ENCODE measurements at places on chromosomes 13 and 19. TPM values are rescaled to one million over a fixed set of nuclear protein-coding genes. Genes with fewer than 3 reads are reported as not detected.
A peak's percentile ranks its signal among the peaks of the same experiment; 100 is the strongest.

DNA sequence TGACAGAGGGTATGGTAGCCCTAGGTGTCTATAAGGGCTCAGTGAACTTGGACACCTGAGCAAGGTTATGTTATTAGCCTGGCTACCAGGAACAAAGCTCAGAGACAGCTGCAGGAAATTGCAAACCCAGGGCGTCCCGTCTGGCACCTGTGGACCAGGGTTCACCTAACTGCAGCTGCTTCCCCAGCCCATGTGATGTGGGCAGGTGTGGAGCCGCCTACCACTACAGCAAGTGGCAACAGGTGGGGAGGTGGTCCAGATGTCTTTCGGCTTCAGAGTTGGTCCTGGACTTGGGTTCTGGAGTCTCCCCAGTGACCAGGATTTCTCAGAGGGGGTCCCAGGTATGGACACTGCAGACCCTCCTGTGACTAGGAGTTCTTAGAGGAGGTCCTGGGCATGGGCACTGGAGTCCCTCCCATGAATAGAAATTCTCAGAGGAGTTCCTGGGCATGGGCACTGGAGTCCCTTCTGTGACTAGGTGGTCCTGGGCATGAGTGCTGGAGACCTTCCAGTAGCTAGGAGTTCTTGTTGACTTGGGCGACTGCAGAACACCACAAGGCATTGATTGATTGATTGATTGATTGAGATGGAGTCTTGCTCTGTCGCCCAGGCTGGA is 25.2 kb downstream of the ACTL9 start:
- DNase-seq: no peak

Gene RFXANK
- total RNA-seq: 64.2 TPM

DNA sequence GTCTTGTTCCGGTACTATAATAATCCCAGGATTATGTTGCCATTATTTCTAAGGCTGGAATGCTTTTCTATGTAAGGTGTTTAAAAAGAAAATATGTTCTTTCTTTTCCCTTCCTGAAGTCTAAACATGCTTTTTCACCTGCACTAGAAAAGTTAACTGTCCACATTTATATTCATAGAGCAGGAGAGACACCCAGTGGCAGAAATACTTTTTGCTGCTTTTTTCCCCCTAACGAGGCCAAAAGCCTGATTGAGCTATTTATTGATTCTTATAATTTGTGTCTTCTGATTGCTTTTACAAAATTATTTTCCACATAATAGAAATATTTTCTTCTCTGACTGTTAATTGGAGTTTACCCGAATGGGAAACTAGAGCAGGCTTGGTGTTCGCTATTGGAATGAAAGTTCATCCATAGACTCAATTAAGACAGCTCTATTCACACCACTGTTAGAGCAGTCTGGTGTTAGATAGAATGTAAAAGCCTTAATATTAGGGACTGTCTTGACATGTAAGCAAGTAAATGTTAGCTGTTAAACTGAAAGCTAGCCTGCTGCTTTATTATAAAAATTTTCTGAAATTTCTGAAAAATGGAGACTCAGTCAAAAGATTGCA is 15.8 kb downstream of the GPR180 start:
- DNase-seq: peak; percentile 10

- DNase-seq: no peak
Observed at GRCh38 chr13:106433066-106433465, 102.4 kb downstream of the EFNB2 start.

DNA sequence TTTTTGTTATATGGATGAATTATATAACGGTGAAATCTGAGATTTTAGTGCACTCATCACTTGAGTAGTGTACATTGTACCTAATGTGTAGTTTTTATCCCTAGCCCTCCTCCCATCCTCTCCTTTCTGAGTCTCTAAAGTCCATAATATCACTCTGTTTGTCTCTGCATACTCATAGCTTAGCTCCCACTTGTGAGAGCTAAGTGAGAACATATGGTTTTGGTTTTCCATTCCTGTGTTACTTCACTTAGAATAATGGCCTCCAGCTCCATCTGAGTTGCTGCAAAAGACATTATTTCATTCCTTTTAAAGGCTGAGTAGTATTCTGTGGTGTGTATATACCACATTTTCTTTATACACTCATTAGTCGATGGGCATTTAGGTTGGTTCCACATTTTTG is 94.0 kb downstream of the SLC10A2 start:
- DNase-seq: no peak

GRCh38 chr13:46565808-46566750 is 13.1 kb downstream of the LRCH1 start:
- no peak for DNase-seq

- no peak for DNase-seq
Observed at GRCh38 chr19:29904017-29904416, 38.0 kb upstream of the URI1 start.

- DNase-seq: no peak
Observed at GRCh38 chr19:18723871-18724377, 40.4 kb downstream of the CRTC1 start.

- DNase-seq: no peak
Observed at GRCh38 chr13:74114202-74114601, 20.0 kb downstream of the KLF12 start.

DNA sequence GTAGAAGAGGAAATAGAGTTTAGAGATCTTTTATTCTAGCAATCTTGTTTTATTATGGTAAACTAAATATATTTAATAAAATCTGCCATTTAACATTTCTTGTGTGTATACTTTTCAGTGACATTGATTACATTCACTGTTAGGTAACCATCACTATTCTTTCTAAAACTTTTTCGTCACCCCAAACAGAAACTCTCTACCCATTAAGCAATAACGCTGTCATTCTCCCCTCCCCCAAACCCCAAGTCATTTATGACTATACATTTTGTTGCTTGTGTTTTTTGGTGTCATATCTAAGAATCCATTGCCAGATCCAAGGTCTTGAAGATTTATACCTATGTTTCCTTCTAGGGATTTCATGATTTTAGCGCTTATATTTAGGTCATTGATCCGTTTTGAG is 10.6 kb downstream of the URI1 start:
- DNase-seq: no peak

Gene ASF1B
- 17.2 TPM for total RNA-seq

- DNase-seq: peak; percentile 10
Observed at GRCh38 chr19:42655748-42656147, 61.0 kb upstream of the CEACAM8 start.

DNA sequence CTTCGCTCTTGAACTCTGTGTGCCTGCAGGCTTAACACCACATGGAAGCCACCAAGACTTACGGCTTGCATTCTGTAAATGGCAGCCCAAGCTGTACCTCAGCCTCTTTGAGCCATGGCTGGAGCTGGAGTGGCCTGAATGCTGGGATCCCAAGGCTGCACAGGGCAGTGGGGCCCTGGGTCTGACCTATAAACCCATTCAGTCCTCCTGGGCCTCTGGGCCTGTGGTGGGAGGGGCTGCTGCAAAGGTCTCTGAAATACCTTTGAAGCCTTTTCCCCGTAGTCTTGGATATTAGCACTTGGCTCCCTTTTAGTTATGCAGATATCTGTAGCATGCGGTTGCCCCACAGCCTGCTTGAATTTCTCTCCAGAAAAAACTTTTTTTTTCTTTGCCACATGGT is 8.2 kb downstream of the TM9SF2 start:
- no peak for DNase-seq

DNA sequence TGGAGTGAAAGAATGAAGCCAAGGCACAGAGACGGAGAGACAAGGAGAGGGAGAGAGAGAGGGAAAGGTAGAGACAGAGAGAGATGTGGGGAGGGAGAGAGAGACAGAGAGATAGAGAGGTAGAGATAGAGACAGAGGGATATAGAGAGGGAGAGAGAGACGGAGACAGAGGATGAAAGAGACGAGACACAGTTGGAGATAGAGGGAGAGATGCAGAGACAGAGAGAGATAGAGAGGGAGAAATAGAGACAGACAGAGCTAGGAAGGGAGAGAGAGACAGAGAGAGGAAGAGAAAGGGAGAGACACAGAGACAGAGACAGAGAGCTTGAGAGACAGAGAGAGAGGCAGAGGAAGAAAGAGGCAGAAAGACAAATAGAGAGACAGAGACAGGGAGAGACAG is 4.5 kb upstream of the CSNK1G2 start:
- DNase-seq: no peak
